RWPE2 (cell line): ENCODE measurements at places on chromosomes 3 and 15.

DNA sequence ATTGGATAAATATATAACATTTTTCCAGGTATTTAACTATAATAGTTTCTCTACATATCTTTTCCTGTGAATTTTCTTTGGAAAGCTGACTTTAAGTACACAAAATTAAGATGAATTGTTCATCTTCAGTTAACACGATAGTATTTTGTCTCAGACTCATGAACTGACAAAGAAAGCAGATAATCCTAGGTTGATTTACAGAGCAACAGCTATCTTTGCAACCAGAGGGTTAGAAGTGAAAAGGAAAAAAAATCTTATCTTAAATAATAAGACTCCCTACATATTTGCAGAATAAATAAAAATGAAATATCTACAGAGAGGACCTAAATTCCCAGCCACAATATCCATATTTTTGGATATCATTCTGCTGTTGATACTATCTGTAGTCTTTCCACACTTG is 350.2 kb upstream of the GRM7 start:
- no peak for DNase-seq

- no peak for DNase-seq
These were observed 152.0 kb upstream of the TMC3 start for GRCh38 chr15:81526029-81526428.

DNA sequence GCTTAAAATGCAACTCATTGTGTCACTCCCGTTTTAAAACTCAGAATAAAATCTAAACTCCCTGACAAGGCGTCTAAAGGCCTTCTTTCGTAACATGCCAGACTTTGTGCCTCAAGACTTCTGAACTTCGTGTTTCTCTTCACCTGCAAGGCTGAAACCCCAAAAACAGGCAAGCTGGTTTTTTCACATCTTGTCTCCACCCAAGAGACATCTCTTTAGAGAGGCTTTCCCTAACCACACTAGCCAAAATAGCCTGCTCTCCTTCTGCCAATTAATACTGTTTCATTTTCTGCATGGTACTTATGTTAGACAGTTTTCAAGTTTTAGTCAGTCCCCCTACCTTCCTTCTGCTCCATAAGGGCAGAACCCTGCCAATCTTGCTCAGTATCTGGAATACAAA is 41.6 kb downstream of the RAF1 start:
- DNase-seq: no peak

DNA sequence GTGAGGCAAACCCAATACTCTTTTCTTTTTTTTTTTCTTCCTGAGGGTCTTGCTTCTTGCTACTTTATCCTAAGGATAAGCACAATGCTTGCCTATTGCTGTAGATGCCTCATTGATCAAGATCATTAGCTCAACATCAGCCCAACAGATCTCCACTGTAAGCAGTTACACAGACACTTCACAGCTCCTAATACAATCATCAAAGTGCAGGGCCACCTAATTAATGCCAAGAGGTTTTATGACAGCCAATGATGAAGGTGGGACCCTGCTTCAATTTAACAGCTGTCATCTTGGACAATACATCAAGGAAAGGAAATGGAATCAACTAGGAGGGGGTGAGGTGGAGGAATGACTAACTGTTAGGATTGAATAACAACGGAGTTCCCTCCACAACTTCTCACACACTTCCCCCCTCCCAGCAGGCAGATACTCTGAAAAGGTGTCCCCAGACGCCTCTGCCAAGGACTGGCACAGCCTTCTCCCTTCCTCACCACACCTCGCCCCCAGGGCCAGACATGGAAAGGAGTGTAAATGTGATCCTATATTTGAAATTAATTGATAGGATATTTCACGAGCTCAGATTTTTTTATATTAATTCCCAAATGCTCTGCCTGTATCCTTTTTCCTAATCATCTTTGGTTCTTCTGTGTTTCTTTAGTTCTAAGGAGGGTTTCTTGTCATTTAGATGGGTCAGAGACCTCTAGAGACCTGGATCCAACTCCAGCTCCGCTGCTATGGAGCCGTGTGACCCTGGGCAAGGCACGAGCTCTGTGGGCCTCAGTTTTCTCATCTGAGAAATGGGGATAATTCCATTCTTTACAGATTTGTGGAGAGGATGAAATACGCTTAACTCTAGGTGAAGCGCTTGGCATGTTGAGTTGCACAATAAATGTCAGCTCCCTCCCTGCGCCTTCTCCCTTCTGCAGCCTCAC is 1.2 kb downstream of the DCLK3 start:
- DNase-seq: no peak

GRCh38 chr3:42012383-42012934 is 50.6 kb upstream of the ULK4 start:
- DNase-seq: no peak

GRCh38 chr3:35498506-35499210 is 140.7 kb upstream of the ARPP21 start:
- DNase-seq: no peak

DNA sequence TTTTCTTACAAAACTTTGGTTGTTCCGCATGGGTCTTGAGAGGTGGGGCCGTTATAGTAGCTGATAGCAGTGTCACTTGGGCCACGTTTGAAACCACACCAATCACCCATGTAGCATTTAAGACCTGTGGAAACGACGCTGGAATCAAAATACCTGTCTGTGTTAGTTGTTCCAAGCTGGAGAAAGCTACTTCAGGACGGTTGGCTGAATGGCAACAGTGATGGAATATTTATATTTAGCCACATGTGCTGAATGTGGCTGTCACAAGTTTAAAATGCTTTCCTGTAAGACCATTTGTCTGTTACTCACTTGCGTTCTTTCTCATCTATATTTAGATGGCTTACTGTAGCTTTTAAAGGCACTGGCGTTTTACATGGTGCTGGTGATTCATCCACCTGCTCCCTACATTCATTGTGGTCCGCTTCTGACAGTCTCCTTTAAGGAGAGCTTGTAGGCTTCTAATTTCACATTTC is 1.4 kb downstream of the DNAJA4 start:
- no peak for DNase-seq

DNA sequence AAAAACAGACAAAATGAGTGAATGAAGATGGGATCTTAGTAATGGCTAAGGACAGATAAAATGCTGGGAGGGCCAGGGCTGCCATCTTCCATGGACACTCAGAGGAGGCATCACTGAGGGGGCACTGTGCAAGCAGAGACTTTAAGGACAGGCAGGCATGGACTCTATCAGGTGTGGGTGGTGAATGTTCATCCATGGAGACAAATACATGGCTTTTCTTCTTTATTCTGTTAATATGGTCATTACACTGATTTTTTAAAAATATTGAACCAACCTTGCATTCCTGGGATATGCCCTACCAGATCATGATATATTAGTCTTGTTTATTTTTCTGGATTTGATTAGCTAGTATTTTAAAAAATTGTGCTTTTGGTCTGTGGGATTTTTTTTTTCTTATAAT is 12.2 kb downstream of the NUP210 start:
- DNase-seq: no peak

DNA sequence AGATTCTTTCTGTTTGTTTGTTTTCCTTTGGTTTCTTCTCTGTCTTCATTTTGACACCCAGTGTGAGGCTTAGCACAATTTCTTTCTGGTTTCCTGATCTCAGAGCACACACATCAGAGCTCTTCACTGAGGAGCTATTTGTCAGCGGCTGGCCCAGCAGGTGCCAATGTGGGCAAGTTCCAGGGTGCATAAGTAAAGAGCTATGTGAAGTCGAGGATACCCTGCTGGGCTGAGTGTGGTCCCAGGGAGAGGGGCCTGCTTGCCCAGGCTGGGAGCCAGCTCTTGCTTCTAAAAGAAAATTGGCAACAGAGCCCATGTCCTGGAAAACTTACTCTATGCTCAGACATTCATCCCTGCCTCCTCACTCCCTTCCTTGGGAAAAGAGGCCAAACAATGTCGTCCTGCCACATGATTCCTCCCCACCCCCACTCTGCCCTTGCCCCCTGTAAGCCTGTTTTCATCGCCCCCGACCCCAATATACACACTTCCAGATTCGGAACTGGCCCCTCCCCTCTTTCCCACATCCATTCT is 101.2 kb downstream of the ST8SIA2 start:
- DNase-seq: no peak

- no peak for DNase-seq
These were observed 584.2 kb upstream of the DPPA4 start for GRCh38 chr3:109921509-109921908.

DNA sequence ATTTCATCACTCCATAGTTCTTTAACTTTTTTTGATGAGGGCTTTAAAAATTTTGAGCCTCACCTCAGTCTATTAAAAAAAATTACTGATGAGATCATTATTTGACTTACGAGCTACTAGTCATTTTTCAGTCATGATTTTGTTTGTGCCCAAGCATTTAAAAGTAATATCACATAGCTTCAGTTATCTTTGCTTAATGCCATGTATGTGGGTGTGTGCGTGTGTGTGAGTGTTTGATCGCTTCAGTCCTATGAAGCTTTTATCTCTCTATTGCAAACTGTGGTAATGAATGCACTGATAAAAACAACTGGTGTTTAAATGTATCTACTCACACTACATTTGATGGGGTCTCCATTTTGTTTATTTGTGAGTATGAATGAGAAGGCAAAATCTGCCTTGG is 49.8 kb downstream of the RSRC1 start:
- no peak for DNase-seq

- DNase-seq: no peak
These were observed 225.8 kb upstream of the DPPA4 start for GRCh38 chr3:109563149-109563548.

DNA sequence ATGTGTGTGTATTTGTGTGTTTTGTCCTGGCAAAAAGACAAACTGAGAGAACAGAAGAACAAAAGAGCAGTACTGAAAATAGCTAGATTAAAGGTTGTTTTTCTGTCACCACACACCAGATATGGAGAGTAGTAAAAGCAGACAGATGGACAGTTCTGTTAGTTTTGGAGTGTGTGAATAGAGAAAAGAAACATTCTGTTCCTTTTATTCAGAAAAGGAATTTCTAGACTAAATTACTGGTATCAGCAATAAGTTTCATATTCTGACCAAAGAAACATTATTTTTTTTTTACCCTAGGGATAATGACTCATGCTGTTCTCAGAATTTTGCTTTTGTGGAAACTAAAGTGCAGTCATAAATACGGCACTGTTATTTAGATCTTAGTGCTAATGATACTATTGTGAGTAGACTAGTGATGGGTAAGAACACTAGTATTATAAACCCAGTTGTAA is 32.9 kb downstream of the PIK3CA start:
- DNase-seq: no peak

DNA sequence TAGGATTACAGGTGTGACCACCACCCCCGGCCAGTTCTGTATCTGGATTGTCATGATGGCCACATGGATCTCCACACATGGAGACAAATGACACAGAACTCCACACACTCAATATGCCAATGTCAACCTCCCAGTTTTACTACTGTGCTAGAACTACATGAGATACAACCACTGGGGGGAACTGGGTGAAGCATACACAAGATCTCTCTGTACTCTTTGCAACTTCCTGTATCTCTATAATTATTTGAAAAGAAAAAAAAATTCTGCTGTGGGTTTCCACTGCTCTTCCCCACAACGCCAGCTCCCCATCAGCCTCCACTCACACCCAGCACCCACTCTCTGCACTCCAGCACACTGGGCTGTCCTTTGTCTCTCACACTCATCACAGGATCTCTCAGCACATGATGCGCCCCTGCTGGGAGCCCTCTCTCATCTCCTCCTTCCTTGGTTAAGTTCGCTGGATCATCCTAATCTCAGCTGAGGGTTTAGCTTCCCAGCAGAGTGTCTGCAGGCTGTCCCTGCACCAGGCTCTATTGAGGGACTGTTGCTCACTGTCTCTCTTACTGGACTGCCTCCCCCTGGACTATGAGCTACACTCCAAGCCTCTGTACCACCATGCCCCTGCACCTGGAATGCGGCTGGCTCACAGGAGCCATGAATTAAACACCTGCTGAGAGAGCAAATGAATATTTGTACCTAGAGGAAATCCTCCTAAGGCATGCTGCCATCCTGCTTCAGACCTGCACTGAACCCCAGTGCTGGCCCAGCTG is 10.7 kb upstream of the RAB43 start:
- DNase-seq: no peak

DNA sequence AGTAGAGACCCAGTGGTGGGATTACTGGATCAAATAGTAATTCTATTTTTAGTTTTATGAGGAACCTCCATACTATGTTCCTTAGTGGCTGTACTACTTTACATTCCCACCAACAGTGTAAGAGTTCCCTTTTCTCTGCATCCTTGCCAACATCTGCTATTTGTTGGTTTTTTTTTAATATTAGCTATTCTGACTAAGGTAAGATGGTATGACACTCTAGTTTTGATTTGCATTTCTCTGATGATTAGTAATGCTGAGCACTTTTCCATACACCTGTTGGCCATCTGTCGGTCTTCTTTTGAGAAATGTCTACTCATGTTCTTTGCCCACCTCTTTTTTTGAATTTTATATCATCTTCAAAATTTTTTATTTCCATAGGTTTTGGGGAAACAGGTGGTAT is 34.2 kb upstream of the RAP2B start:
- DNase-seq: no peak

- no peak for DNase-seq
These were observed 92.7 kb upstream of the PRICKLE2 start for GRCh38 chr3:64318001-64318400.

GRCh38 chr3:27454914-27455313 is 29.3 kb downstream of the SLC4A7 start:
- no peak for DNase-seq

DNA sequence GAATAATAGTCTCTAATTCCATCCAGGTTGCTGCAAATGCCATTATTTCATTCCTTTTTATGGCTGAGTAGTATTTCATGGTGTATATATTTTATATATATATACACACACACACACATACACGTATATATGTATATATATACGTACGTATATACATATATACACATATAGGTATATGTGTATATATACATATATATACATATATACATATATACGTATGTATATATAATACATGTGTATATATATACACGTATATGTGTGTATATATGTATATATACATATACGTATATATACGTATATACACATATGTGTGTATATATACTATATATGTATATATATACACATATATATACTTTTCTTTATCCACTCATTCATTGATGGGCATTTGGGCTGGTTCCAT is 13.7 kb upstream of the STRIT1 start:
- DNase-seq: no peak

GRCh38 chr3:147424581-147425387 is 15.6 kb downstream of the ZIC1 start:
- no peak for DNase-seq

GRCh38 chr3:74273555-74274402 is 340.7 kb downstream of the CNTN3 start:
- DNase-seq: no peak

DNA sequence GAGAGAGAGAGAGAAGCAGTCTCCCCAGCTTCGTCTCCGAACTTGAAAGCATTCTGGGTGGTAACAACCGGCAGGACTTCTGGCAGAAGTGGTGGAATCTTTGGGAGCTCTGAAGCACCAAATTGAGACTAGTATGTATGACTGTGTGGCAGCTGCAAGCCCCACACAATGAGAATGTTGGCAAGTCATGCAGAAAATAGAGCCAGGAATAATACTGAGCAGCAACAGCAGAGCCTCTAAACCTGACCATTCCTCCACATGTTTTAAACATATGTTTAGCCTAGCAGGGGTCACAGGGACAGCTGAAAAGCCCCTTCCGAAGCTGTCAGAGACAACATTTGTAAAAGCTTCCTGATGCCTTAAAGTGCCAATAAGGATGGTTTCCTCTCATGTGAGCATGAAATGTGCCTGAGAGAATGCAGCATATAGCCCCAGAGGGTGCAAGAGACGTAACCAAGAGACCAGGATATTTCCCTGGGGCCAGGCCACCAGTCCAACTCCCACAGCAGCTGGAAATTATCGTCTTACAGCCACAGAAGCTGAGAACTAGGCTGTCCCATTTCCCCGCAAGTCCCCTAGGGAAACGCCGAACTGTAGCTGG is 178.6 kb upstream of the CCDC54 start:
- DNase-seq: no peak

GRCh38 chr3:98531622-98532274 is at the start of gene GPR15:
TSS of gene GPR15 (plus strand) at chr3:98531978. CDS start at chr3:98532034, 56 bp downstream.
- DNase-seq: no peak
